Activated T-cell treated with anti-CD3 and anti-CD28 coated beads, Interleukin-2, amount 50 U/mL, for 72 hours (primary cell): ENCODE measurements at places on chromosomes 6 and 20.
A peak's percentile ranks its signal among the peaks of the same experiment; 100 is the strongest.

GRCh38 chr6:159079367-159079766, 34.6 kb upstream of the TAGAP start:
- no peak for DNase-seq

DNA sequence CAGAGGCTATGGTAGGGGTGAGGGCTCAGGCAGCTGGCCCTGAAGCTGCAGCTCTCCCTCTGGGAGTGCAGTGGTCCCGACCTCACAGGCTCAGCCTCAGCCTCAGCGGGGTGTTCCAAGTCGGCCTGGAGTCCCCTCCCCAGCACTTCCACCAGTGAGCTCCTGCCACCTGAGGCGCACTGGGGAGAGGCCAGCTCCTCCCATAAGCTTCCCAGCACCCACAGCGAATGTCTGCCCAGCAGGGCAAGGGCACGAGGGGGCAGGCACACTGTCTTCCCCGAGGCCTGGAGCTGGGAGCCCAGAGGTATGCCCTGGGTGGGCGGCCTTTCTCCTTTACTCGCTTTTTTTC, 53.2 kb upstream of the SLCO4A1 start:
- no peak for DNase-seq

- DNase-seq = no peak
Observed at GRCh38 chr6:77474286-77474956, 11.1 kb upstream of the HTR1B start.

- DNase-seq = no peak
Observed at GRCh38 chr6:72267470-72267869, 354.4 kb upstream of the KCNQ5 start.

- DNase-seq = peak; percentile 17
Observed at GRCh38 chr6:109008537-109009235, 86.0 kb downstream of the SESN1 start.

- DNase-seq = no peak
Observed at GRCh38 chr6:15546591-15546990, 116.2 kb downstream of the DTNBP1 start.

DNA sequence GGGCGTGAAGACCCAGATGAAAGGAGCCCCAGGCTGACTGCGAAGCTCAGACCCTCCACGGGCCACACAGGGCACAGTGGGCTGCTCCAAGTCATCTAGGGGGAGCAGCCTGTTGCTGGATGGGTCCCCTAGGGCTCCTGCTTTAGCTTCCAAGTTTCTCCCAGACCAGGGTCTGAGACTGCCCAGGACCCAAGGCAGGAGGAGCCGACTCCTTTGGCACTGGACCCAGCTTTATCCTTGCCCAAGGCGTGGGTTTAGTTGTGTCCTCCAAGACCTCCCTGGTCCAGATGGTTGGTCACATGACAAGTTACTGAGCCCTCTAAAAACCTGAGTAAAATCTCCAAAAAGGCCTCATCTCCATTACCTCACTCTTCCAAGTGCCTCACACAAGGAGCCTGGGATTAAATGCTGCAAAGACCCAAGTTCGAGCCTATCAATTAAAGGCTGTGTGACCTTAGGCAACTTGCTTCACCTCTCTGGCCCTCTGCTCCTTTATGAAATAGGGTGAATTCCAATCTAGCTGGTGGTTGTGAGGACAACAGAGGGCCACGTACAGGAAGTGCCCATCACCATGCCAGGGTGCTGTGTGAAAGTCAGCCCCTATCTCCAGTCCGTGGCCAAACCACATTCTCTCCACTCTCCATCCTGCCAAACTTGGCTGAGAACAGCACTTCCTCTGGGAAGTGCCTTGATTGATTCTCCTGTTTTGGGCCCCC, 2.5 kb downstream of the NECAB3 start:
- no peak for DNase-seq

DNA sequence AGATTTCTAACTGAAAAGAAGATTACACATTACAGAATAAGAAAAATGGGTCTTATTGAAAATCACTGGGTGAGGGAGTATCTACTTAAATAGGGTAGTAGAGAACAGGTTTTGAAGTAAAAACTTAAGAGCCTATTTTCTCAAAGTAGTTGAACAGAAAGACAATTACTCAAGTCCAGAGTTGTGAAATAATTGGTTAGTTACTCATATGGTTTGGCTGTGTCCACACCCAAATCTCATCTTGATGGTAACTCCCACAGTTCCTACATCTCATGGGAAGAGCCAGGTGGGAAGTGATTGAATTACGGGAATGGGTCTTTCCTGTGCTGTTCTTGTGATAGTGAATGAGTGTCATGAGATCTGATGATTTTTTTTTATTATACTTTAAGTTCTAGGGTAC, 1035.3 kb upstream of the GJE1 start:
- no peak for DNase-seq

GRCh38 chr6:150741633-150742200, 123.8 kb upstream of the MTHFD1L start:
- DNase-seq = peak; percentile 7

- no peak for DNase-seq
Observed at GRCh38 chr20:50221501-50222308, 31.1 kb downstream of the CEBPB start.

DNA sequence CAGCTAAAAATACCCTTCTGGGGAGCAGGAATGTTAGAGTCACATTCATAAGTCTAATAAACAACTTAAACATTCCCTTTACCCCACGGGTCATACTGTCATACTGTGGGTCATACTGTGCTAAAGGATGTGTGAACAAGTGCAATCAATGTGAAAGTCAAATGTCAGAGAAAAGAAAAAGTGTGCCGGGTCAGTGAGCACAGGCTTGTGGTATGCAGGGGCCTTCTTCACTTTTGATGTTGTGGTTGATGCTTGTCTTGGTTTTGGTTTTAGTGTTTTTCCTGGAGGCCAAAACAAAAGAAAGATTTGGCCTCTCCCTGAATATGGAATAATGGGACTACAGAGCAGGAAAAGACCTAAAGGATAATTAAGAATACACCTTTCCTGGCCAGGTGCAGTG, 267.9 kb upstream of the PLN start:
- DNase-seq = no peak

- no peak for DNase-seq
Observed at GRCh38 chr20:61800359-61801064, 265.2 kb downstream of the TAF4 start.

DNA sequence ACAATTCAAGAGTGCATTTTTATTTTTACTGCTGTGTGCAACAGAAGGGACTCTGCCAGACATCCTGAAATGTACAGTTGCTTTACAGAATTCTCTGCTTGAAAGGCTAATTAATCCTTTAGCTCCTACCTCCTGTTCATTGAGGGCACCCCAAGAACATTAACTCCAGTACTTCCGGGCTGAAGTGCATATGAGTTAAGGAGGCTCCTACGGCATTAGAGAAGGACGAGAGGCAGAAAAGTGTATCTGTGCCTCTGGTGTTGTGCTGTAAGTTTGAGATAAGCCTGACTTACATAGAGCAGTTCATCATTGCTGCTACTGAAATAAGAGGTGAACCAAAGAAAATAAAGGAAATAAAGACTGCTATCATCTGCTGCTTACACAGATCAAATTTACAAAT, 609.3 kb upstream of the ADGRB3 start:
- DNase-seq = no peak

DNA sequence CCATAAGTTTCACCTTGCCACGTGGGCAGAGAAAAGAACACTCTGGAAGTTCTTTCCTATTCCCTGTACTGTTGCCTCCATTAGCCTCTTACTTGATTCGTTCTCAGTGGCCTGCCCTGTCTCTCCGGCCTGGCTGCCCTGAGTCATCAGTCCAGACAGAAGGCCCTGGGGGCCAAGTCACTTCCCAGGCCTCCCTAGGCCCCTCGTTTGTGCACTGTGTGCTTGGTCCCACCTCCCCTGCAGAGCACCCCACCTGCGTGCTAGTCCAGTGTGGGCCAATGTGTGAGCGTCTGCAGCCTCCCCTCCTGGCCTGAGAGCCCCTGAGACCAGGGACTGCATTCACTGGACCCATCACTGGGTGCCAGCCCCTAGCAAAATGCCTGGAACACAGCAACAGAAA, 191.2 kb upstream of the RREB1 start:
- no peak for DNase-seq

GRCh38 chr6:148776321-148777308, 29.8 kb downstream of the UST start:
- no peak for DNase-seq

DNA sequence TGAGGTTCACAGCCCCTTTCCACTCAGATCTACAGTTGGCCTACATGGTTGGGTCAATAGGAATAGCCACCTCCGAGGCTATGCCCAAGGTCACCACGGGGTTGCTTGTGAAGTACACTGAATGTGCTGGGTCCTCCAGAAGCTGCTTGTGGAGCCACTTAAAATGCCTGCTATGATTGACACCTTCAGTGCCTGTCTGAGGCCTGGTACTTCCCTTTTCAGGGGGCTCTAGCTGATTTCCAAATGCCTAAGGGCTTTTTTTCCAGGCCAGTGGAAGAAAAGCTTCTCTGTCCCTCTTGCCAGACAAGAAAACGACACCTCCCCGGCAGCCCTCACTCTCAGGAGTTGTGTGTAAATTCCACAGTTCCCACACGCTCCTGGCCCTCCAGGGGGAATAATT, 6.3 kb upstream of the NXT1 start:
- no peak for DNase-seq

DNA sequence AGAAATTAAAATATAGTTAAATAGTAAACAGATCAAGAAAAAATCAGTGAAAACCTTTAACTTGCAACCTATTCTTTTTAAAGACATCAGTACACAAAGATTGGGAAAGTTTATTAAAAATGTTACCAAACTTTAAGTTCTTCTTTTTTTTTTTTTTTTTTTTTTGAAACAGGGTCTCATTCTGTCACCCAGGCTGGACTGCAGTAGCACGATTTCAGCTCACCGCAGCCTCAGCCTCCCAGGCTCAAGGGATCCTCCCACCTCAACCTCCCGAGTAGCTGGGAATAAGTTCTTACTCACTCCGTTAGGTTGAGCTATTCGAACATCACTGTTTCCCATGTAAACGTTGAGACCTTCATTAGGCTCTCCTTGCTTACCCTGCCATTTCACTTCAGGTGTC, 5.6 kb downstream of the MAP3K5 start:
- no peak for DNase-seq

DNA sequence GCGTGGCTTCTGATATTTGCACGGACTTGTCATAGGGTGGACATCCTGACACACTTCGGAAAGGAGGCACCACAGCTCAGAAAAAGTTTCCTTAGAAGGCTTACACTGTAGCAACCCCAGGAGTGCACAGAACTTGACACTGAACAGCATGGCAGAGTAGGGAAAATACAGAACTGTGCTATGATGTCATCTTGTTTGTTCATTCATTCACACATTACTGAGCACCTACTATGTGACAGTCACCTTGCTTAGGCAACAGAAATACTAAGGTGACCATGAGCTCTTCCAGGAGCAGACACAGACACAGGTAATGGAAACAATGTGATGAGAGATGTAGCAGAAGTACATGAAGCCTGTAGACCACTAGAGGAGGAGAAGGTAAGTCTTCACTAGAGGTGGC, 2.5 kb upstream of the PIGT start:
- no peak for DNase-seq

- no peak for DNase-seq
Observed at GRCh38 chr20:41714030-41714429, 95.9 kb upstream of the CHD6 start.

DNA sequence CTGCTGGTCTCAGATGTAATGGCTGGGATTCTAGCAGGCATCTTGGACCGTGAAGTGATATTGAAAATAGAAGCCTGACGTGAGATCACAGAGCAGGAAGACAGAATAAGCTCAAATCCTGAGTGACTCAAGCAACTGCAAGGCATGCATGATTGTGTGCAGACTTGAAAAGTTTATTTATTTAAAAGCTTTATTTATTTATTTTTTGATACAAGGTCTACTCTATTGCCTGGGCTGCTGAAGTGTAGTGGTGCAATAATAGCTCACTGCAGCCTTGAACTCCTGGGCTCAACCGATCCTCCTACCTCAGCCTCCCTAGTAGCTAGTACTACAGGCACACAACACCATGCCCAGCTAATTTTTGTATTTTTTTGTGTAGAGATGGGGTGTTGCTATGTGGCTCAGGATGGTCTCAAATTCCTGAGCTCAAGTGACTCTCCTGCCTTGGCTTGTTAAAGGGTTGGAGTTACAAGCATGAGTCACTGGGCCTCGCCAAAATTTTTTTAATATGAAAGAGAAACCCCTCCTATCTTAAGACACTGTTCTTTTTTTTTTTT, 40.1 kb upstream of the RNF144B start:
- DNase-seq = no peak

GRCh38 chr6:168015009-168015408, 17.5 kb downstream of the KIF25 start:
- no peak for DNase-seq

- no peak for DNase-seq
Observed at GRCh38 chr20:59300333-59301081, at the start of gene EDN3. Gene EDN3 (plus strand): TSS chr20:59300611. CDS start chr20:59300813, 202 bp downstream.

- no peak for DNase-seq
Observed at GRCh38 chr20:44759595-44759994, 13.9 kb downstream of the KCNK15 start.

GRCh38 chr20:59211208-59211765, 47.7 kb downstream of the ZNF831 start:
- DNase-seq = no peak

DNA sequence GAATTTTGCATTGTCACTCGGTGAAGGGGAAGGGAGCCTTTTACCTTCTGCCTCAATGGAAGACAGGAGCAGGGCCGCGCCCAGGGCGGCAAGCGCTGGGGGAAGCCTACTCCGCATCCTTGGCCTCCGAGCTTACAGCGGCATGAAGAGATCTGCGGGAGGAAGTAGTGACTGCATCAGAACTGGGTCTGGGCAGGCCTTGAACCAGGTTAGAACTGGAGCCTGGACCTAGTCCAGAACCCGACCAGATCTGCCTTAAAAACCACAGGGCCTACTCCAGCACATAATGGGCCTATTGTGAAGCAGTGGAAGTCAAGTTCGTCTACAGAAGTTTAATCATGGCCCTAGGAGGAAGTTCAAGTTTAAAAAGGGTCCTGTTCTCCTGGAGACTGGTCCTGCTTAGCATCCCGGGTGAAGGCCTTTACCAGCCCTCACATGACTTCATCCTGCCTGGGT, 3.1 kb downstream of the COL12A1 start:
- DNase-seq = no peak

DNA sequence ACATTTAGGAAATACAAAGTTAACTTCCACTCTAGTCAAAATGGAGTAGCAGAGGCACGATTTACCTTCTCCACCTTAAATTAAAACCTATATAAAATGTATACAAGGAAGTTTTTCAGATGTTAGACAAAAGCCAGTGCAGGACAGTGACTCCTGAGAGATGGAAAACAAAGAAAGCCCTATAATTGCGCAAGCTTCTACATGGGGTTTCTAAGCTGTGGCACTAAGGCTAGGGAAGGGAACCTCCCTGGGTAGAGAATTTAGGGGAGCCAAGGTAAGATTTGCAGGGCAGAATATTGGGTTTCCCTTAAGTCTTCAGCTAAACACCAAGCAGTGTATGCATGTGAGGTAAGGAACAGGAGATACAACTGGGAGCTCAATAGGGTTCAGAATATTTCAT, 18.5 kb upstream of the ZC3H12D start:
- no peak for DNase-seq

GRCh38 chr6:291697-292505, at the start of gene DUSP22:
Gene DUSP22 (plus strand): TSS chr6:292487. CDS start chr6:292540, 53 bp downstream.
- peak; percentile 88 for DNase-seq

- peak; percentile 65 for DNase-seq
Observed at GRCh38 chr6:28258877-28259777, at the start of gene NKAPL. Gene NKAPL (plus strand): TSS chr6:28259297. CDS start chr6:28259372, 75 bp downstream.
